RWPE1 (cell line): ENCODE measurements at places on chromosomes 2 and 18.

DNA sequence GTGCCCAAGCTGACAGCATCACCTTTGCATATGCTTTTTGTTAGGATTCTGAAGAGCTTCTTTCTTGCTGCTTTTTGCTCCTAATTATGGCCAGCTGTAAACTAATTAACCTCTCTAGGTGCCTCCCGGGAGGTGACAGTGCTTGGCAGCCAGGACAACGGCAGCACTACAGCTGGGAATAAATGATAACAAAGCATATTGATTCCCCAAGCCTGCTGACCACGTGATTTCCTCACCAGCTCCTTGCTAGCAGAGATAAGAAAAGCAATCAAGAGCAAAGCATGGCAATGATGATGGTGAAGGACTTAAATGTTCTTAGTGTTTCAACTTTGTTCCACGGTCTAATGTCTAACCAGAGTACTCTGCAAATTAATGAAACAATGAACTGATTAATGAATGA lies 1074.4 kb upstream of the GYPC start:
- DNase-seq, result no peak

GRCh38 chr18:24875777-24876176 lies 415.3 kb downstream of the HRH4 start:
- no peak for DNase-seq

DNA sequence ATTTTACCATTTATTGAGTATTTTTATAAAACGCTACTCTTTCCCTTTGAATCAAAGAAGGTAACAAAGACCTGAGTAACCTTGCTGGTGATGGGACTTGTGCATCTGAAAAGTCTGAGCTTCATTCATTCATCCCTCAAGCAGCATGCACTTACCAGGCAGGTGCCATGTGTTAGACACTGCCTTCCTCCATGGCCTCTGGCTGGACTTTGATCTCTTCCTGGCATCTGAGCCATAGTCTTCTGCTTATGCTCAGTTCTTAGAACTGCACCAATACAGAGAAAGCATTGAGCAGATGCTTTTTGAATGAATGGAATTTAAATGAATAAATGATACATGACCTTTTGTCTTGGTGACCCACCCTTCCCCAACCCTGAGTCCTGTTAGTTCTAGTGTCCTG lies 251.4 kb upstream of the COPS8 start:
- no peak for DNase-seq

DNA sequence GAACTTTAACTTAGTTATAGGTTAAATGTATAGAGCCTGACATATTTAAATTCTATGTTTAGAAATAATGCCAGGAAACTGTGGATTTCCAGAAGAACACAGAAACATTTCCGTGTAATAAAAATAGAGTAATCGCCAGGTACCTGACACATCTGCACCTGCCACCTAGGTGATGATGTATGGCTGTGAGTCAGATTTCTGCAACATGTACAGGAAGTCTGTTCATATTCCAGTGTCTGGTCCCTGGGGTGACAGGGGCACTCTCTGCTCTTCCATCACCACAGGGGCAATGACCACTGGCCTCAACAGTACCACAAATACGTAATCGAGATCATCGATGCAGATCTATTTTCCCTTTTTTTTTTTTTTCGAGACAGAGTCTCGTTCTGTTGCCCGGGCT lies 101.1 kb upstream of the LPIN2 start:
- DNase-seq, result peak; percentile 44

- DNase-seq, result no peak
These were observed 257.2 kb downstream of the CYRIA start for GRCh38 chr2:16408331-16409005.

DNA sequence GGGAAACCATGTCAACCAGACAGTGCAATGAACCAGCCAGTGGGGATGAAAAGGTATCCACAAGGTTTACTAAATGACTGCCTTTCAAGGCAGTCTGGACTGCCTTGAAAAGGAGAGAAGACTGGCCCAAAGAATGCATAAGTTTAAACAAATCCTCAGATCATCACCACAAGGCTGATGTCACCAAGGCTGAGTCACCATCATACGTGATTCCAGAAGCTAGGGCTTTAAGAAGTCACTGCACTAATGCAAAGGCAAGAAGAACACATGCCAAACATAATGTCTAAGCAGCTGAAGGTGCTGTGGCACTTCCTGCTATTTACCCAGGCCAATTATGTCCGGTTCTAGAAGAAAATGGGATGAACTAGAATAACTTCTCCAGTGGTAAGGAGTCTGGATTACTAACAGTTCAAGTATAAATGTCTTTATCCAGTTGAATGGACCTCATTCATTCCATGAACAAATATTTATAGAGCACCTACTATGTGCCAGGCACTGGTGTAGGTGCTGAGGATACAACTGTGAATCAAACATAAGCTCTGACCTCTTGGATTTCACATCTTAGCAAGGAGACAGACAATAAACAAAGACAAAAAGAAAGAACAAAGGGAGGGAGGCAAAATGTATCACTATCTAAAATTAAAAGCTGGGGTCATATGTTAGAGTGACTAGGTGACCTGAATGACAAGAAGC lies 37.6 kb upstream of the ONECUT2 start:
- DNase-seq, result no peak

DNA sequence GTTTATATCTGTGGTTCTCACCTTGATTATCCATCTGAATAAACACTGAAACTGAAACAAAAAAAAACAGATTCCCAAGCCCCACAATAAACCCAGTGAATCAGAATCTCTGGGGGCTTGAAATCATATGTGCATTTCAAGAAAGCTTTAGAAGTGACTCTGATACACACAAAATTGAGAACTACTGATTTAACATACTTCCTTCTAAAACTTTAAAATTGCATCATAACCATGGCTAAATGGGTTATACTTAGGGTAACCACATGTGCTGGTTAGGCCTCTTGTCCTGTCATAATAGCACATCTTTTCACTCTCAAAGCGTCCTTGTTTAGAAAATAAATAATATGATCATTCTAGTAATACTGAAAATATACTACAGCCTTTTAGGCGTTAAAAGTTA lies 100.9 kb downstream of the ATAD2B start:
- DNase-seq, result no peak

DNA sequence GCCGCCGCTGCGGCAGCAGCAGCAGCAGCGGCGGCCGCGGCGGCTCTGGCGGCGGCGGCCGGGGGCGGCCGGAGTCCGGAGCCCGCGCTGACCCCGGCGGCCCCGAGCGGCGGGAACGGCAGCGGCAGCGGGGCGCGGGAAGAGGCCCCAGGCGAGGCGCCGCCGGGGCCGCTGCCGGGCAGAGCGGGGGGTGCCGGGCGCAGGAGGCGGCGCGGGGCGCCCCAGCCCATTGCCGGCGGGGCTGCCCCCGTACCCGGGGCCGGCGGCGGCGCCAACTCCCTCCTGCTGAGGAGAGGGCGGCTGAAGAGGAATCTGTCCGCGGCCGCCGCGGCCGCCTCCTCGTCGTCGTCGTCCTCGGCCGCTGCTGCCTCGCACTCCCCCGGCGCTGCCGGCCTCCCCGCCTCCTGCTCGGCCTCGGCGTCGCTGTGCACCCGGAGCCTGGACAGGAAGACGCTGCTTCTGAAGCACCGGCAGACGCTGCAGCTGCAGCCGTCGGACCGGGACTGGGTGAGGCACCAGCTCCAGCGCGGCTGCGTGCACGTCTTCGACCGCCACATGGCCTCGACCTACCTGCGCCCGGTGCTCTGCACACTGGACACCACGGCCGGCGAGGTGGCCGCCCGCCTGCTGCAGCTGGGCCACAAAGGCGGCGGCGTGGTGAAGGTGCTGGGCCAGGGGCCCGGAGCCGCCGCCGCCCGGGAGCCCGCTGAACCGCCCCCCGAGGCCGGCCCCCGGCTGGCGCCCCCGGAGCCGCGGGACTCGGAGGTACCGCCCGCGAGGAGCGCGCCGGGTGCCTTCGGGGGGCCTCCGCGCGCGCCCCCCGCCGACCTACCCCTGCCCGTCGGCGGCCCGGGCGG lies 646 bp downstream of the PHLPP1 start:
- peak; percentile 49 for DNase-seq

DNA sequence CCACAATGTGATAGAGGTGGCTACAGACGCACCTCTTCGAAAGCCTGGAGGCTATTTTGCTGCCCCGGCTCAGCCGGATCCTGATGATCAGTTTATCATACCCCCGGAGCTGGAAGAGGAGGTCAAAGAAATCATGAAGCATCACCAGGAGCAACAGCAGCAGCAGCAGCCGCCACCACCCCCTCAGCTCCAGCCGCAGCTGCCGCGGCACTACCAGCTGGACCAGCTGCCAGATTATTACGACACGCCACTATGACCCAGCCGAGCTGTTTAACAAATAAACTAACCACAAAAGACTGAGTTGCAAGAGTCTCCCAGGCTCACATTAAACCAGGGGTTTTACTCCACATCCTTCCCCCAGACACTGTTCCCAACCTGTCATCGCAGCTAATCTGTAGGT lies 263.8 kb downstream of the PHLPP1 start:
- peak; percentile 14 for DNase-seq

DNA sequence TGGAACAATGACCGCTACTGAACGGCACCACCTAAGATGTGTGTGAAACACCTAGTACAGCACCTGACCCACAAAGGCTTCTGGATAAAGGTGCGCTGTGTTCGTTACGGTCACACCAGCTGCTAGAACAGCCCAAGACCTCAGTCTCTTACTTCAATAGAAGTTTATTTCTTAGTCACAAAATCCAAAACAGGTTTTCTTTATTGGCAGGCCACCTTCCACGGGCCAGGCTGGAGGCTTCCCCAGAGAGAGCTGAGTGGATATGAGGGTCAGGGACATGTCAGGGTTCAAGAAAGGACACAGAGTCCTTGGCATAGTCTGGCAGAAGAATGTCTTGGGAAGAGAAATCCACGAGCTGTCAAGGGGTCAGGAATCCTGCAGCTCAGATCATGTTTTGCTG lies 92.2 kb downstream of the COL6A3 start:
- DNase-seq, result no peak

GRCh38 chr2:120230515-120231471 lies 7.6 kb upstream of the TMEM185B start:
- DNase-seq, result no peak

DNA sequence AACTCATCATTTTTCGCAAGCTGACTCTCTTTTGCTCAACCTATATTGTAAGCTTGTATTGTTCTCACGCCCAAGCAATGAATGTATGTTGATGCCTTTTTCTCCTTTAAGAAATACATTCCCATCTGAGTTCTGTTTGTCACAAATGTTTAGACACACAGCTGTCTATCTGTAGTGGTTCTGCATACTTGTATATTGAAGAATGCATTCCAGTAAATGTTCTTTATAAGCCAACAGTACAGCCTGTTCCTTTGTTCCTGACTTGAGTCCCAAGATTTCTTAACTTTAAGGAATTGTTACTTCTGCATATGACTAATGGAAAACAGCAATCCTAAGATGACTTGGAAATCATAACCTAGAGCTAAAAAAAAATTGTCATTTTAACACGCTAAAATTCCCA lies 849.1 kb upstream of the POU3F3 start:
- no peak for DNase-seq

DNA sequence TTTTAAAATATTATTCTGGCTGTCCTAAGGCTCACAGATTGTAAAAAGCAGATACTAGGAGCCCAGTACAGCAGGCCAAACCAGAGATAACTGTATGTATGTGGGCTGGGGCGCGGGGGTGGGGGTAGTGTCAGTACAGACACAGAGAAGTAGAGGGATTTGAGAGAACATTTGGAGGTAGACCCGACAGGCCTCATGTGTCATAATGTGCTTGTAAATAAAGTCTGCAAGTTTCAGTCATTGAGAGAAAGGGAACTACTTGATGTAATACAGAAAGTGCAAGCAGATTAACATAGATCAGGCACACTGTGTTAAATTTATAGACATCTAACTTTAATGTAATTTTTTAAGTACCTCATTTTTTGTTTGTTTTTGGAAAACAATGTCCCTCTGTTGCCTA lies 7.4 kb upstream of the POLI start:
- DNase-seq, result no peak

- DNase-seq, result no peak
These were observed 267.3 kb upstream of the SPOPL start for GRCh38 chr2:138234265-138234664.

DNA sequence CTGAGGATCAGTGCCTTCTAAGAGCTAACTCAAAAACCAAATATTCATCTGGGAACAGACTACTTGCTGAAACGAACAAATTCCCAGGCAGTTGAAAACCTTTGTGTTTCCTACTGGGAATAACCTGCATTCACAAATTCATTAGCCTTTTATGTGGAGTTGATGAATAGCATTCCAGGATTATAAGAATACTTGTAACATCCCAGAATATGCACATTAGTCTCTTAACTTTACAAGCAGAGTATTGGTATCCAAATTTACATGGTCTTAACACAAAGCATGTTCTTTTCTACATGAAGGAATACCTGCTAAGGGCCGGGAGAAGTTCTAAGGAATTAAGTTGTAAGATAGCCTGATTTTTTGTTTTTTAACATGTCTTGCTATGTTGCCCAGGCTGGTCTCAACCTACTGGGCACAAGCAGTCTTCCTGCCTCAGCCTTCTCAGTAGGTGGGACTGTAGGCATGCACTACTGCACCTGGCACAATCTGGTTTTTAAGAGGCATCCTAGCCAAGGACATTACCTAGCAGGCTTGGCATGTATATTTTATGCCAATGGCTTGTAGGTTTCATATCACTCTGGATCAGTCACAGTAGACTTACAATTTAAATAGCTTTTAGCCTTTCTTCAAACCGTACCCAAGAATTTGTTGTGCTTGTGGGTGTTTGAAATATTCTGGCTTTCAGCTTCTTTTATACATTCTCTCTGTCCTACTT lies 50.7 kb downstream of the MGAT5 start:
- no peak for DNase-seq

- no peak for DNase-seq
These were observed 5.4 kb downstream of the ARHGAP28 start for GRCh38 chr18:6734726-6735430.

GRCh38 chr2:221402072-221402471 lies 170.0 kb downstream of the EPHA4 start:
- DNase-seq, result no peak

- DNase-seq, result no peak
These were observed 183.0 kb upstream of the HS6ST1 start for GRCh38 chr2:128501700-128502099.

- no peak for DNase-seq
These were observed 39.2 kb downstream of the EPAS1 start for GRCh38 chr2:46336283-46336959.

- no peak for DNase-seq
These were observed 34.9 kb downstream of the SERPINE2 start for GRCh38 chr2:224004105-224004695.

DNA sequence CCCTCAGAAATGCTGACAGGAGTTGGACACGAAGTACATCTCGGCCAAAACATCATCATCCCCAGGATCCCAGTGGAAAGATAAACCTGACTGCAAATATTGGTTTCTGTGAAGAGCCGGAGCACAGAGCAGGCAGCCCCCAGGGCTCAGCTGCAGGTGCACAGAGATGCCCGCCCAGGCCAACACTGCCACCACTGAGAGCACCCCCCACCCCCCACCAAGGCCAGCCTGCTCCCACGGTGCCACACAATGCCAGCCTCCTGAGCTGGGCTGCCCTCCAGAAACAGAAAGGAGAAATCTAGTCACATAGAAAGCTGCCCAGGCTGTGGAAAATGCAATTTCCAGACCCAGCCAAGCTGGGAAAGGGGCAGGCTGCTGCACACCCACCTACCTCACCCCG lies 71.7 kb downstream of the GALNT14 start:
- DNase-seq, result no peak
